A549 treated with ZK216348 at 1 μM for 4 hours (cell line): ENCODE measurements at places on chromosomes 2 and 18. TPM values are rescaled to one million over a fixed set of nuclear protein-coding genes. Genes with fewer than 3 reads are reported as not detected.

The L3MBTL4 gene
- total RNA-seq: not detected in 5 replicates

The LNPK gene
- total RNA-seq: 7.6 to 19.0 TPM (median 13.2 TPM) in 5 replicates

The HAAO gene
- total RNA-seq: not detected in 5 replicates

The IL36A gene
- total RNA-seq: not detected in 5 replicates

The ABCB11 gene
- total RNA-seq: 0.02 TPM in 1 of 5 replicates, not detected in the others

The FZD7 gene
- 4.4 to 7.3 TPM (median 6.0 TPM) in 5 replicates for total RNA-seq

The CAVIN2 gene
- 21.7 to 41.3 TPM (median 35.6 TPM) in 5 replicates for total RNA-seq

The COQ10B gene
- 14.6 to 19.4 TPM (median 18.0 TPM) in 5 replicates for total RNA-seq

The TEX44 gene
- not detected in 5 replicates for total RNA-seq

The CNRIP1 gene
- 1.5 to 2.3 TPM (median 2.0 TPM) in 5 replicates for total RNA-seq

The MTLN gene
- total RNA-seq: 95.7 to 143 TPM (median 128 TPM) in 5 replicates
